Endodermal cell (in vitro differentiated cells): ENCODE measurements at places on chromosomes 13 and 19.

DNA sequence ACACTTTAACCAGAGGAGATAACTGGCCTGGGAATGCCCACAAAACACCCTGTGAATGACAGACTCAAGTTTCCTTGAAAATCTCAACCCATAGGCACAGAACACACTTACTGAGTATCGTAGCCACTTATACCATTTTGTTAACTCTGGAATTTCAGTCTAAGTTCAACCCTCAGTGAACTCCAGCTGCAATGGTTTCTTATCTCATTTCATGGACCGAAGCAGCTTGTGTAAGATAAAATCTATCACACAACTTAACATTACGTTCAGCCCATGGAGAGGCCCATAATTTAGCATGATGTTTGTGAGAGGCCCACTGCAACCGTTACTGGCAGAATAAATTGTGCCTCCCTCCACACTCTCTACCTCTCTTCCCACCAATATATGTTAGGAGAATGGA, 323.0 kb downstream of the DNAJC15 start:
- no peak for DNase-seq

- DNase-seq = no peak
Observed at GRCh38 chr19:4829001-4829712, 2.4 kb downstream of the TICAM1 start.

GRCh38 chr13:73991884-73992283, 142.3 kb downstream of the KLF12 start:
- DNase-seq = no peak

- DNase-seq = no peak
Observed at GRCh38 chr13:35771898-35772297, 295.4 kb upstream of the MAB21L1 start.

- DNase-seq = no peak
Observed at GRCh38 chr13:76048675-76049375, 412.7 kb downstream of the LMO7 start.

- no peak for DNase-seq
Observed at GRCh38 chr19:40752257-40752781, 1.3 kb downstream of the SNRPA start.

DNA sequence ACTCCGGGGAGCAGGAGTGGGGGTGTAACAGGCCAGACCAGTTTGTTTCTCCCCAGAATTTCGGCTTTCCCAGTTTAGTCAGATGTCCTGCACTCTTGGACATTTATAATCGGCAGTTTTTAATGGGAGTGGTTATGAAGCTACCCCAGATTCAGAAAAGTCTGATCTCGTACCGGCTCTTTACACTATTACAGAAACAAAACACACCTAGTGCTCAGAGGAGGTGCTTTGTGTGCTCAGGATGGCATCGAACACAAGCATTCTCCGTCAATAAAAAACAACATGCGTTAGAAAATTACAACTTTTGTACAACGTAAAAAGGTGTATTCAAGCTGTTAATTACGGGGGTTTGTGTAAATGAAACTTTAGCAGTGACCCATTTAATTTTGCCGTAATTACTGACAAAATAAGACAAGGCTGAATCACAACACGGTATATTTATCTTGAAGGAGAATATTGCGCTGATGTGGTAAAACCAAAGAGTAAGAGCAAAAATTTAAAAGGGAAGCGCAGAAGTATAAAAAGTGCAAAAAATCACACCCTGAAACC, 6.6 kb upstream of the SOX1 start:
- DNase-seq = no peak

DNA sequence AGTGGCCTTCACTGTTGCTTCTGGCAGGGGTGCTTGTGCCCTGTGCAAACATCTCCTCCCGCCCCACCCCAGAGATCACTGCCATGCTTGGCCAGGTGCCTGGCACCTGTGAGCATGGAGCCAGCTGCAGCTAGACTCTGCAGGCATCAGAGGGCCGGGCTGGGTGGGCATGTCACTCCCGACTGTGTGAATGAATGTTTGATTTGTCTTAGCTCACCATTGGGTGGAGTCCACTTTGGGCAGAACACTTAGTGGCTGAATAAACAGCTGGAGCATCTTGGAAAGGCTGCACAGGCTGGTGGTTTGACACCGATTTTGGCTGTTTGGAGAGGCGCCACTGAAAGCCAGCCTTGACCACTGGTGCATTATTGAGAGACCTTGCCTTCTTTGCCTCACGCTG, 267.3 kb downstream of the DLEU7 start:
- DNase-seq = no peak

DNA sequence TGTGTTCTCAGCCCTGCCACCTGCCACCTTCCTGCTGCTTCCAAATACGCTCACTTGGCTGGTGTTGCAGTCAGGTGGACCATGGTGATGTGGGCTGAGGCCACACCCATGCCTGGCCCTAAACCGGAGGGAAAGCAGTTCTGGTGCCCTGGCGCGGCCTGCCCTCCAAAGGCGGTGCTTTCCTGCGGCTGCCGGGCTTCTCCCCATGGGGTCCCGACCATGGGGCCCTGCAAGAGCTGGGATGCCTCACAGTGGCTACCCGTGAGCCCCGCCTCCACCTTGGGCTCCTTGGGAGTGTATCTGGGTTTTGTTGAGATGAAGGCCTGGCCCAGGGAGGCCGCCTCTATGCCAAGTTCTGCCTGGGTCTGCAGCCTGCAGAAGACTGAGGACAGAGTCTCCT, 73.7 kb downstream of the ERICH6B start:
- no peak for DNase-seq

DNA sequence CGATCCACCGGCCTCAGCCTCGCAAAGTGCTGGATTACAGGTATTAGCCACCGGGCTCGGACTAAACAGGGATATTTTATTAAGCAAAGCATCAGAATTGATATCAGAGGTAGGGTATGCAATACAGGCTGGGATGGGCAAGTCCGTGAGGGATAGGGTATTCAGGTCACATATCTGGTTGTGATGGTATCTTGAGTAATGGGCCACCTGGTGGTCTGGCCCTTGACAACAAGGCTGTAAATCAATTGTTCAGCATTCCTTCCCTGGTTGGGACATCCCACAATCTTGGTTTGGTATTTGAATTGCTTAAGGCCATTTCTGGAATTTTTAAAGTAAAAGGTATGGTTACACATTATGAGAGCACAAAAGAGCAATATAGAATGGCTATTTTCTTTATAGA, 1588.0 kb downstream of the SLITRK1 start:
- DNase-seq = peak; percentile 49

DNA sequence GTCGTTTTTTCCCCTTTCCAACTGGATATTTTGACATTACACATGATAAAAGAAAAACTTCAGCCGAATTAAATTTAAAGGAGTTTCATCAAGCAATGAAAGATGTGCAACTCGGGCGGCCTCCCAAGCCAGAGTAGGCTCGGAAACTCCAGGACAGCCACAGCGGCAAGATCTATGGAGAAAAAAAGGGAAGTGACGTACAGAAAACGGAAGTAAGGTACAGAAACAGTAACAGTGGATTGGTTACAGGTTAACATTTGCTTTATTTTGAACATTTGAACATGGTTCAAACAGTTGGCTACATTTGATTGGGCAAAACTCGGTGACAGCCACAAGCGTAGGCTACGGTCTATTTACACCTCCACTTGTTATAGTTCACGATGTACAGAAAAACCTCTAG, 30.5 kb upstream of the FAM124A start:
- DNase-seq = no peak

GRCh38 chr13:99218969-99219368, 18.3 kb downstream of the UBAC2 start:
- no peak for DNase-seq

GRCh38 chr19:6026390-6027227, 48.7 kb upstream of the RANBP3 start:
- peak; percentile 39 for DNase-seq

DNA sequence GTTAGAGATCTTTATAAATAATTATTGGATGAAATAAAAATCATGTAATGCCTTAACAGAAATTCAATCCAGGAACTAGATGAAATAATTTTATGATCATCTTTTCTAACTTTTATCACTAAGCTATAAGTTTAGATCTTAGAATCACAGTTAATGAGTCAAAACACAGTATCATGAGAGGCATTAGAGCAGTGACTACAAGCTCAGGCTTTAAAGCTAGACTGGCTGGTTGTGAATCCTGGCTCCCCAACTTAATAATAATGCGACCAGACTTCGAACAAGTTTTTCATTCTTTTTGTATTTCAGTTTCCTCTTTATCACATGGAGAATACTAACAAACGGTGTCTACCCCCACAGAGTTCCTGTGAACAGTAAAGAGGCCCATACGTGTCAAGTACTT, 108.6 kb downstream of the MYCBP2 start:
- DNase-seq = no peak

DNA sequence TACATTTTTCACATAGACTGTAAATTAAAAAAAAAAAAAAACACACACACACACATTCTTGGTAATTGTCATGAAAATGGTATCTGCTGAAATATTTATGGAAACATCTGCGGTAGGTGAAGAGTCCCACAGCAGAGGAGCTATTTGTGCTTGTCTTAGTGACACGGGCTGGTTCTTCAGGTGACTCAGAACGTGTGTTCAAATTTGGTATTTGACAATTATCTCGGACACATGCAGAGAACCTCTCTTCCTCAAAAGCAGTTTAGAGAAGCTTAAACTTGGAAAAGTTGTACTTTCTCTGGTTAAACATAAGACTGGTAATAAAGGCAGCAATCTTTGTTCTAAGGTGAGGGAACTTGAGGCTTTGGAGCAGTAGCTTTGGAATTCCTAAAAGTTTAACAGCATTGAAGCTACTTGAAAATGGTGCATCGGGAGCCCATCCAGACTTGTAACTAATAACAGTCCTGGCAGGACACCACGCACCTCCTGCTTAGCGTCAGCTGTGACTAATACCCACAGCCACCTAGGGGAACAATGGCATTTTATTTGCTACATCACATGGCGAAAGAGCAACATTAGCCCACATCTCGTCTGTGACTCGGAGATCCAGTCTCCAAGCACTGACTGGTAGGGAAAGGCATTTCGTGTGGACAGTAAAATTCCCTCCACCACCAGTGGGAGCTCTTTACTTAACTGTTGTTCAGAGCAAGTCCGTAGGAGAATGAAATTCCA, 1505.1 kb upstream of the SLC10A2 start:
- peak; percentile 91 for DNase-seq

- DNase-seq = peak; percentile 59
Observed at GRCh38 chr19:39139971-39140453, 14.4 kb downstream of the PAK4 start.

- DNase-seq = no peak
Observed at GRCh38 chr13:41075485-41075884, 14.2 kb downstream of the WBP4 start.

GRCh38 chr19:9075064-9075949, 11.6 kb upstream of the OR1M1 start:
- peak; percentile 95 for DNase-seq

DNA sequence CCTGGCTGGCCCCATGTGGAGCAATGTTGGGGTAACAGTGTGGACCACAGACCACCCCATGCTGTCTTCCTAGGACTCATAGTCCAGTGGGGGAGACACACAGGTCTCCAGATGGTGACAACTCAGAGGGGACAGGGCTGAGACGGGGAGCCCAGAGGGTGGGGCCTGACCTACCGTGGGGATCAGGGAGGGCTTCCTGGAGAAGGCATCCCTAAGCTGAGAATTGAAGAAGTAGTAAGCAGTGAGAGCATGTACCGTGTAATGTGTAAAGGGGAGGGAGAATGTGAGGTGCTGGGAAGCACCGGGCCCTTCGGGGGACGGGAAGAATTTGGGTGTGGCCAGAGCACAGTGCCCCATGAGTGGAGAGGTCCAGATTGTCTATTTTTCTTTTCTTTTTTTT, 31.0 kb downstream of the PPP1R37 start:
- DNase-seq = no peak

DNA sequence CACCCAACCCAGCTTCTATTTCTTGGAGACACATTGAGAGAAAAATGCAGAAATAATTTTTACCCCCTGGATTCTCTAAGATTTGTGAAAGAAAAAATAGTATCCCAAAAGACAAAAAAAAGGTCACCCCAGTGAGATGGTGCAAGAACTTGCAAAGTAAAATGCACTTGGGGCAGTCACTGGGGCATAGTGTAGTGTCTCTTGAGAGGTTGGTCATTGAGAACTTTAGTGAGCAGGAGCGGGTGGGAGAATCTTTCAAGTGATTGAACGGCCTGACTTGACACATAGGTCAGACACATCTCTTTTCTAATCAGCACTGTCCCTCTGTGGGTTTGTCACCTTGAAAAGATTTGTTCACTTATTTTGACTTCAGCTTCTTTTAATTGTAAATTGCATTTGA, 2.4 kb downstream of the ZNF85 start:
- DNase-seq = no peak

GRCh38 chr13:113405481-113406300, 41.8 kb upstream of the GRTP1 start:
- peak; percentile 50 for DNase-seq

GRCh38 chr19:40862785-40863184, 12.5 kb upstream of the CYP2A6 start:
- DNase-seq = no peak

DNA sequence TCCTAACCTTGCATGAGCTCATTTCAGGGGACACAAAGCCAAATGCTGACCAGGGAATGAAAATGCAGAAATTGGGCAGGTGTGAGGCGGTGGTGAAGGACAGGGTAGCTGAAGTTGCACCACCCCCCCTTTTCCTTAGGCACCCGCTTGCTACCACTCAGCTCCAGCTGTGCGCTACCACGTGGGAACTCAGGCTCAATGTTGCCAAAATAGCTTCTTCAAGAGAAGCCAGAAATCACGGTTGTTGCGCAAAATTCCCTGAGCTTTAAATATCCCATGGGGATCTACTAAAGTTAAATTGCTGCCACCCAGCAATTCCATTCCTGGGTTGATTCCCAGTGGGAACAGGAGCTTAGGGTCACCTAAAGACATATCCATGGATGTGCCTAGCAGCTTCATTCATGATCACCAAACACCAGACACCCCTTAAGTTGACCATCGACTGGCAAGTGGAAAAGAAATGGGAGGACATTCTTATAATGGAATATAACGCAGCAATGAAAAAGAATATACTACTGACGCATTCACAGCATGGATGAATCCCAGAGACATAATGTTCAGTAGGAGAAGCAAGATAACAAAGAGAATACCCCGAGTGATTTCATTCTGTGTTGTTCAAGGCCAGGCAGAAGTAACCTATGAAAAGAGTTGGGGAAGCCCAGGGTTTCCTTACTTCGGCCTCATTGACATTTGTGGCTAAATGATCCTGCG, 12.8 kb upstream of the ADGRL1 start:
- DNase-seq = no peak

DNA sequence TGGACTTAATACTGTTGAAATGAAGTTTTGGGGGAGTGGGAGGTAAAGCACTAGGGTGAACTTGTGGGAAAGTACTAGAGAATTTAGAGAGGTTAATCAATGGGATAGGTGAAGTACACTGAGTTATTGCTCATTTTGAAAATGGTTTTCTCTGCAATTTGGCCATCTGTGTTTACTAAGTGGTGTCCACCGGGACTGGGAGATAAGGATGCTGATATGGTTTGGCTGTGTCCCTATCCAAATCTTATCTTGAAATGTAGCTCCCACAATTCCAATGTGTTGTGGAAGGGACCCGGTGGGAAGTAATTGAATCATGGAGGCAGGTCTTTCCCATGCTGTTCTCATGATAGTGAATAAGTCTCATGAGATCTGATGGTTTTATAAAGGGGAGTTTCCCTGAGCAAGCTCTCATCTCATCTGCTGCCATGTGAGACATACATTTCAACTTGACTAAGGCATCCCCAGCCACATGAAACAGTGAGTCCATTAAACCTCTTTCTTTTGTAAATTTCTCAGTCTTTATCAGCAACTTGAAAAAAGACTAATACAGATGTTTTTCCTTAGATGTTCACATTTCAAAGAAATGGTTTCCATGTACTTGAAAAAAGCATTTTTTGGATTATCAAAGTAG, 1569.4 kb upstream of the PRR20A start:
- DNase-seq = peak; percentile 59

- DNase-seq = no peak
Observed at GRCh38 chr19:35329323-35329722, 336 bp downstream of the CD22 start.

GRCh38 chr19:407511-408440, 1.2 kb downstream of the C2CD4C start:
- peak; percentile 53 for DNase-seq
